ENCODE measurements at places on chromosomes 4 and X.
A peak's percentile ranks its signal among the peaks of the same experiment; 100 is the strongest.

- DNase-seq = no peak
Observed at GRCh38 chrX:115284877-115285276, 4.6 kb upstream of the LUZP4 start.

DNA sequence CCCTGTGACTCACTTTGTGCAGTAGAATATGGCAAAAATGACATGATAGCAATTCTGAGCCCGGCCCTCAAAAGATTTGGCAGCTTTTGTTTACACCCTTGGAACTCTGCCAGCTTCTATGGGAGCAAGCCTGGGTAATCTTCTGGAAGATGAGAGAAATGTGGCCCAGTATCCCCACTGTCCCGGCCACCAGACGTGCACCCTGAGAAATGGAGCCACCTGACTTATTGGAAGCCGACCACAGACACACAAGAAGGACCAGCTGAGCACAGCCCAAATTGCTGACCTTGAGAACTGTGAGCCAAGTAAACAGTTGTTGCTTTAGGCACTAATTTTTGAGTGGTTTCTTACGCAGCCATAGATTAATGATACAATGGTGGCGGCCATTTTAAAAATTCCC, 197.0 kb downstream of the STIM2 start:
- no peak for DNase-seq

- no peak for DNase-seq
Observed at GRCh38 chr4:41044791-41045190, 169.6 kb downstream of the APBB2 start.

DNA sequence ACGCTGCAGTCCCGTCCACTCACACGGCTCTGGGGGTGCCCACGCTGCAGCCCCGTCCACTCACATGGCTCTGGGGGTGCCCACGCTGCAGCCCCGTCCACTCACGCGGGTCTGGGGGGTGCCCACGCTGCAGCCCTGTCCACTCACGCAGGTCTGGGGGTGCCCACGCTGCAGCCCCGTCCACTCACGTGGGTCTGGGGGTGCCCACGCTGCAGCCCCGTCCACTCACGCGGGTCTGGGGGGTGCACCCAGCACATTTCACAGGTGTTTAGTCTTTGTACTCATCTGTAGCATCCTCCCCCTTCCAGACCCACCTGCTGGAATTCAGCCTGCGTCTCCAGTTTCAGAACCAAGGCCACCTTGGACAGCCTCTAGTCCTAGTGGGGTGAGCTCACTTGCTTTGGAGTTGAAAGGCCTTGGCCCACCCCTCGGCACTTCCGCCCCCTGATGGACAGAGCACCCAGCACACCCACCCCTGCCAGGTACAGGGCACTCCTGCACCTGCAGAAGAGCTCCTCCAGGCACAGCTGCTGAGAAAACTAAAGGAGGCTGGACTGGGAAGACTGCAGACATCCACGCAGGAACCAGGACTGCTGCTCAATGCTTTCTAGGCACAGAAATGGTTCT, 73.0 kb downstream of the ABLIM2 start:
- DNase-seq = peak; percentile 73

GRCh38 chr4:79959652-79960051, 113.4 kb downstream of the ANTXR2 start:
- no peak for DNase-seq

GRCh38 chr4:7950301-7951092, 10.8 kb upstream of the AFAP1 start:
- no peak for DNase-seq

Measured in H9 (cell line).